ENCODE measurements at places on chromosomes 13 and 19.
A peak's percentile ranks its signal among the peaks of the same experiment; 100 is the strongest.

GRCh38 chr13:35700671-35701070 is 224.2 kb upstream of the MAB21L1 start:
- DNase-seq = no peak

DNA sequence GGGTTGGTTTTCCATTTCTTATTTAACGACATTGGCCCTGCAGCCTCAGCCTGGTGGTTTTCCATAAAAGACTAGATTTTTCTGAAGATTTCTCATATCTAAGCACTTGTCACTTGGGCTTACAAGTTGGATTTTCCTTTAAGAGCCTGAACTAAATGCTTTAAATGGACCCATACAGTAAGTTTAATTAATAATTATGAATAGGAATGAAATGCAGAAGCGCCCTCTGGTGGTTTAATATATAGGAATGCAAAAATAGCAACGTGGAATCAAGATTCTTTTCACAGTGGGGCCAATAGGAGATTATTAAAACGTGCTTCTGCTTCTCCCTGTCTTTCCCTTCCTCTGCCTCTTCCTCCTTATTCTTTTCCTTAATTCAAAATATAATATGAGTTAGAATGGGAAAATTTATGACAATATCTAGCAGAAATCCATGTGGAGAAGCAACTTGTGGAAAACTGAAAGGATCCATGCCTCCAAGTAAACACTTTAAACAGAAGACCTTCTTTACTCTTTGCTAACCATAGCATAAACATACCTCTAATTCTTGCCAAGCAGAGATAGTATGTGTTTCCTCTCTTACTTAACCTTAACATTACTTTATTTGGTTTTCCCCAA is 324.0 kb downstream of the GPC5 start:
- peak; percentile 41 for DNase-seq

DNA sequence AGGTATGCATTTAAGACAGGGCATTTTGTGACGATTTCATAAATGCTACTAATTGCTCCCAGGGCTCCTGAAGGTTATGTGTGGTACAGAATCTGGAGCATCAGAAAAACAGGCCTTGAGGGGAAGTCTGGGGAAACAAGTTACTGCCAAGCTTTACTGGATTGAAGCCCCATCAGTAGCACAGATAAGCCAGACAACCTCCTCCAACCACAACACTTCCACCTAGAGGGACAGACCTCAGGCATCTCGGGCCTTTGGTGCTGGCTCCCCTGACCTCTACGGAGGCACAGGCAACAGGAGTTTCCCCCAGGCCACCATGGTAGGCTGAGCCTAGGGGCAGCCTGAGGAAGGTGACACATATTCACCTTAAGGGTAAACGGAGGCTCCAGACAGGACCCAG is 54.1 kb downstream of the ABCC4 start:
- no peak for DNase-seq

- no peak for DNase-seq
These were observed 81.3 kb upstream of the UBL3 start for GRCh38 chr13:29931696-29932095.

GRCh38 chr19:35403116-35403760 is 32.4 kb downstream of the GPR42 start:
- DNase-seq = no peak

- no peak for DNase-seq
These were observed 14.9 kb downstream of the DPF1 start for GRCh38 chr19:38209152-38209551.

GRCh38 chr19:30790056-30790680 is 418.0 kb downstream of the ZNF536 start:
- no peak for DNase-seq

GRCh38 chr13:112943309-112944125 is 25.5 kb upstream of the MCF2L start:
- DNase-seq = peak; percentile 28

DNA sequence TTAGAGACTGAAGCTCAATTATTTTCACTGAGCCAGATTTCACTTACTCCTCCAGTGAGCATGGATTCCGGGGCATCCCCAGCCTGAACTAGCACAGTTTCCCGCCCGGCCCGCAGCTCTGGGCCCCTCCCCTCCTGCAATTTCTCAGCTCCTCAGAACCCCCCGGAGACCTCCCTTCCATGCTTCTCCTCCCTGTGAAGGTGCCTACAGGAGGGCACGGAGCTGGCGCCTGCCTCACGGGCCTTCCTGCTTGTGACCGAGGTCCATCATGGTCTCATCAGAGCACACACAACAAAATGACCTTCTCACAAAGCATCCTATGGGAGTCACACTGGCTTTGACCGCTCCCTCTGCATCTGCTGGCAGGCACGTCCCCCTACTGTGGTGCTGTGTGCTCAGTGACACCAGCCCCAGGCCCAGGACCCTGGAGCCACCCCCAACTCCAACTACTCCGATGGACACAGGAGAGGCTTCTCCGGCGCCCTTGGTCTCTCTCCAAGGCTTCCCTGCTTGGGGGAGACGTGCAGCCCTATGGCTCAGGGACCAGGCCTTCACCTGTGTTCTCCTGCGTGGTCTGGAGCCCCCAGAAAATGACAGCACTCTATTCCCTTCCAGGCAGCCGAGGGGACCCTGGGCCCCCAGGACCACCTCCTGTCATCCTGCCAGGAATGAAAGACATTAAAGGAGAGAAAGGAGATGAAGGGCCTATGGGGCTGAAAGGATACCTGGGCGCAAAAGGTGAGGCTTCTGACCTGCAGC is 77.1 kb downstream of the RAB20 start:
- no peak for DNase-seq

- no peak for DNase-seq
These were observed 56.7 kb upstream of the USP29 start for GRCh38 chr19:57063070-57063469.

- DNase-seq = peak; percentile 48
These were observed at the start of gene ZNF610 for GRCh38 chr19:52336117-52336790. ZNF610 (plus strand) TSS chr19:52336243; CDS start chr19:52349173, 12,930 bp downstream.

GRCh38 chr19:13102666-13103580 is at the start of gene LYL1:
LYL1 (minus strand) TSS chr19:13102858; CDS start chr19:13101171, 1,687 bp downstream.
- DNase-seq = no peak

GRCh38 chr19:18710186-18710585 is 26.7 kb downstream of the CRTC1 start:
- DNase-seq = no peak

GRCh38 chr19:35908973-35909683 is 1.0 kb upstream of the TYROBP start:
- no peak for DNase-seq

DNA sequence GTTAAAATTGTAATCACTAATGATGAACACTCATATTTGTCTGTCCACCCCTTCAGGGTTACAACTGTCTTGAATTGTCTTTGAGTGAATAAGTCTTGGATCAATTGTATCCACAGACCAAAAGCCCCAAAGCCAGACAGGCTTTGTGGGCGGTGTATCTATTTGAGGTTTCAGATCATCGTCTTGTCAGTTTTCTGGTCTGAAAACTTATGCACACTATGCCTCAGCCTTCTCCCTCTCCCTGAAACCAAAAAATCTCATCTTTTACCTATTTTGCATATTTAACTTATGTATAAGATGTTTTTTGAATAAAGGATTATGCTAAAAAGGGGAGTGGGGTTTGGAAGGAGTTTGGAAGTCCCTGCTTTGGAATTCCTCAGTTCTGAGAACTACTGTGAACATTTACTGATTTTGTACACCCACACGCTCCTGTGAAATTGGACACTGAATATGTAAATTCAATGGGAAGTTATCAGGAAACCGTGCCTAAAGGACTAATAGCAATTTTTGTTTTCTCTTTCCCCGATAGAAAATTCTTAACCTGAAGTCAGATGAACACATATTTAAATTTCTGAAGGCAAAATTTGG is 52.1 kb downstream of the DPY19L3 start:
- no peak for DNase-seq

DNA sequence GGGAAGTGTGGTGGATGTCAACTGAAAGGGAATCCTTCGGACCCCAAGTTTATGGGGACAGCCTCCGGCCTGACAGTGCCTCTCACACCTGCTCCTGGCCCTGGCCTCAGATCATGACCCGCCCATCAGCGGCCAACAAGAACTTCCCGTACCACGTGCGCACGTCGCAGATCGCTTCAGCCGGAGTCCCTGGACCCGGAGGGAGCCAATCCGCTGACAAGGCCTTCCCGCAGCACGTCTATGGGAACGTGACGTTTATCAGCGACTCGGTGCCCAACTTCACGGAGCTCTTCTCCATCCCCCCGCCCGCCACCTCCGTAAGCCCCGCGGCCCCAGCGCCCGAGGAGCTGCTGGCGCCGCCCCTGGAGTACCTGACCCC is 2.0 kb upstream of the MEGF8 start:
- no peak for DNase-seq

- DNase-seq = no peak
These were observed 694 bp upstream of the ZIC5 start for GRCh38 chr13:99972190-99972731.

DNA sequence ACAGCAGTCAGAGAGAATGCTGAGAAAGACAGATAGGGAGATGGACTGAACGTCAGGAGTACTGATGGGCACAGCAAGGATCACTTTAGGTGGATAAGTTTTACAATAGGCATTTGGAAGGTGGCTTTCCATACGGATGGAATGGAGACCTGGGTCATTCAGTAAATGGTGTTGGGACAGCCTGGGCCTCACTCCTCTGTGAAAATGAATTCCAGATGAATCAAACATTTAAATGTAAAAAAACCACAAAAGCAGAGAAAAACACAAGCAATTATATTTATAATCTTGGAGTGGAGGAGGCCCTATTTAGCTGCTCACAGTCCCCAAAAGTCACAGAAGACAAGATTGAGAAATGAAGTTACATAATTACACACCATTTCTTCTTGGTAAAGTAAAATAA is 4.7 kb downstream of the IL17D start:
- DNase-seq = no peak

DNA sequence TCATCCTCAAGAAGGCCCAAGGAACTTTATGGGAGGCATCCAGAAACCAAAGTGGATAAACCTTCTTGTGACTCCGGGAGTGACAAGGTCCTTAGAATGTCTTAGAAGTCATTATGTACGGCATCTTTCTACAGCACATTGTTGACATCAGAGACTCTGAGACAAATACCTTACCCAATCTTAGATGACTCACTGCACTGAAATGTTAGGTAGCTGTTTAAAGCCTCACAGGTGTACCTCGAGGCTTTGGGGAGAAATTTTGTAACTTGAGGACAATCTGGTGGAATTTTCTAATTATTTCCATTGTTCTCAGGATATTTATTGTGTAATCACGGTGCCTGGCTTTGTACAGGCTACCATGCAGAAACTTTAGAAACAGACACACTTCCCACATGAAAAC is 14.8 kb upstream of the LGALS13 start:
- DNase-seq = peak; percentile 42

DNA sequence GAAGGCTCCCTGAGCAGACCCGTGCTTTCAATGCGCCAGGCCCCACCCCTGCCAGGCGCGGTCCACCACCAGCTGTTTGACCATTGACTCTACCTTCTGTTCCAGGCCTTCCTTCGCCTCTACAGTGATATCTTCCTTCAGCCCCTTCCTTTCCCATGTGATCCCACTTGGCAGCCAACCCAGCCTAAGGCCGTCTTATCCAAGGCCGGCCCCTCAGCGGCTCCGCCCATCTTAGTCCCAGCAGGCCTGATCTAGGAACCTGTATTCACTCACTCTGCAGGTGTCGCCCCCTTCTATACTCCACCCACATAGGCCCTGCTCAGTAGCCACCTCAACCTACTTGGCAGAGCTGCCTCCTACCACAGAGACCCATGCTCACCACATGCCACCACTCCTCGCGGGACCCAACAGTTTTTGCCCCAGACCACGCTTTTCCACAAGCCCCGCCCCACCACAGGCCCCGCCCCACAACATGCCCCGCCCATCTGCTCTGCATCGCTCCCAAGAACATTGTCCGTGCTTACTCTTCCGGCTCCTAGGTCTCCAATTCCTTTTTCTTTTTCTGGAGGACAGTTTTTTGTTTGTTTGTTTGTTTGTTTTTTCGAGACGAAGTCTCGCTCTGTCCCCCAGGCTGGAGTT is 2.9 kb downstream of the RASIP1 start:
- no peak for DNase-seq

DNA sequence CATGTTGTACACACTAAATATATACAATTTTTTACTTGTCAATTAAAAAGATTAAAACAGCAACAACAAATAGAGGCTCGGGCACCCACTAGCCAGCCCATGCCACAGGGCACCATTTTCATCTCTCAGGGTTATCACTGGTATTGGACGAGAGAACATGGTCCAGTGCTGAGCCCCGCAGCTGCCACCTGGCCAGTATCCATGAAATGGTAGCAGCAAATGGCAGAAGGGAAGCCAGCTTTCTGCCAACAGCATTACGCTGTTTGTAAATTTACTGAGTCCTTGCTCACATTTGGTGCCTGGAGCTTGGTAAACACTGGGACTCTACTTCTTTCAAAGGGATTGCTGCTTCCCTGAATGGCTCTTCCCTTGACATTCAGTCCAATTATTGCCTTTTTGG is 87.9 kb upstream of the WASF3 start:
- DNase-seq = no peak

- DNase-seq = no peak
These were observed 201.1 kb downstream of the NBEA start for GRCh38 chr13:35143123-35143522.

DNA sequence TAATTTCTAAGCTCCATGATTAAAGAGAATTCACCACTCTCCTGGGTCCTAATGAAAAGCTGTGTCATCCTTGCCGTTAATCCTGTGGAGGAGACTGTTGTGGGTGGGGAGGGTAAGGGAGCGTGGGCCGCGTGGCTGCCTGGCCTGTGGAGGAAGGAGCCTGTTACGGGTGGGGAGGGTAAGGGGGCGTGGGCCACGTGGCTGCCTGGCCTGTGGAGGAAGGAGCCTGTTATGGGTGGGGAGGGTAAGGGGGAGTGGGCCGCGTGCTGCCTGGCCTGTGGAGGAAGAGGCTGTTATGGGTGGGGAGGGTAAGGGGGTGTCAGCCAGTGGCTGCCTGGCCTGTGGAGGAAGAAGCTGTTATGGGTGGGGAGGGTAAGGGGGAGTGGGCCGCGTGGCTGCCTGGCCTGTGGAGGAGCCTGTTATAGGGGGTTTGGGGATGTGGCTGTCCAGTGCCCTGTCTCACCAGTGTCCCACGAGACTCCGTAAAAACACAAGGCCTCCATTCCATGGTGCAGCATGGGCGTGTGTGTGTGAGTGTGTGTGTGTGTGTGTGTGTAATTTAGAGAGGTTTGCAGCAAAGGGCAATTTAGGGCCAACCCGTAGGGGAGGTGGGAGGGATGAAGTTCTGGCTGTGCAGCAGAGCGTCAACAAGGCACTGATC is 15.6 kb upstream of the DCUN1D2 start:
- no peak for DNase-seq

- no peak for DNase-seq
These were observed 8.5 kb upstream of the CA11 start for GRCh38 chr19:48654299-48655059.
